ENCODE measurements at places on chromosomes 5 and 9.
A peak's percentile ranks its signal among the peaks of the same experiment; 100 is the strongest.

- no peak for DNase-seq
Measured at GRCh38 chr9:112885324-112885723, 5.4 kb downstream of the SLC46A2 start.

- DNase-seq: no peak
Measured at GRCh38 chr5:181232593-181232992, 9.5 kb downstream of the TRIM41 start.

GRCh38 chr5:59648949-59649921 is 244.3 kb downstream of the PDE4D start:
- no peak for DNase-seq

DNA sequence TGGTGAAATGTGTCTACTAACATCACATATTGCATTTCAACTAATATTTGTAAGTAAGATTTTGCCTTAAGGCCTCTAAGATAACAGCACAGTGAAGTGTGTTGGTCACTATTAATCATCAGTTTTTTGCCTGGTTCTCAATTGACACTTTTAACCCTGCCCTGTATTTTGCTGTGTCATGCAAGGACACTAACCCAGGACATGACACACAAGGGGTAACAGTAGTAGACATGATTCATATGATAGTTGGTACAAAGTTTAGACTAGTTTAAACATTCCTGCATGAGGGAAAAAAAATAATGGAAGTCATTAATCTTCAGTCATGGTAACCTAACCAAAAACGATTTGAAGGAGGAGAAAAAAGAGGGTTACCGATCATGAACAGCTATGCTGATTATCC is 207.0 kb downstream of the DEPDC1B start:
- peak; percentile 88 for DNase-seq

DNA sequence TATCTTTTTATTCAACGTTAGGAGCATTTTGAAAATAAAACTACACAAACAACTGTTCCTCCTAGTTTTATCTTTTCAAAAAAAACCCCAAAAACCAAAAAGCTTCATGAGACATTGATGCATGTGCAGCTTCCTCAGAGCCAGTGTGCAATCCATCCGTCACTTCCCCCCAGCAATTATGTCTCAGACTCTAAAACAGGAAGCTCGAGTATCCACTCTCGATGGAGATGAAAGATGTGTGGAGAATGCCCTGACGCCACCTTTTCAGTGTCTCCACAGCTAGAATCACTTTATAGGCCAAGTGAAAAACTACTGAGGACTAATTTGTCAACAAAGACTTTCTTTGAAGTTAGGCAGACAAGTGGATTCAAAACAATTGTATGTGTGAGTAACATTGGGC is 408.9 kb upstream of the SMARCA2 start:
- DNase-seq: no peak

- DNase-seq: no peak
Measured at GRCh38 chr5:61624553-61625136, 292.6 kb downstream of the ZSWIM6 start.

GRCh38 chr5:177432839-177433657 is 6.6 kb downstream of the GRK6 start:
- DNase-seq: no peak

- peak; percentile 29 for DNase-seq
Measured at GRCh38 chr5:56525113-56525512, 290.2 kb upstream of the MAP3K1 start.

GRCh38 chr5:5351288-5351979 is 71.0 kb upstream of the ICE1 start:
- DNase-seq: peak; percentile 58

- no peak for DNase-seq
Measured at GRCh38 chr5:54194318-54194717, 116.1 kb downstream of the ARL15 start.

GRCh38 chr9:2919347-2919746 is 75.5 kb upstream of the PUM3 start:
- DNase-seq: no peak

- DNase-seq: no peak
Measured at GRCh38 chr5:143448518-143448917, 45.0 kb upstream of the NR3C1 start.

GRCh38 chr9:111938427-111938800 is 41.8 kb downstream of the UGCG start:
- no peak for DNase-seq

- DNase-seq: no peak
Measured at GRCh38 chr9:128205296-128205944, 2.2 kb downstream of the DNM1 start.

- no peak for DNase-seq
Measured at GRCh38 chr5:159405611-159406031, 75.3 kb upstream of the IL12B start.

DNA sequence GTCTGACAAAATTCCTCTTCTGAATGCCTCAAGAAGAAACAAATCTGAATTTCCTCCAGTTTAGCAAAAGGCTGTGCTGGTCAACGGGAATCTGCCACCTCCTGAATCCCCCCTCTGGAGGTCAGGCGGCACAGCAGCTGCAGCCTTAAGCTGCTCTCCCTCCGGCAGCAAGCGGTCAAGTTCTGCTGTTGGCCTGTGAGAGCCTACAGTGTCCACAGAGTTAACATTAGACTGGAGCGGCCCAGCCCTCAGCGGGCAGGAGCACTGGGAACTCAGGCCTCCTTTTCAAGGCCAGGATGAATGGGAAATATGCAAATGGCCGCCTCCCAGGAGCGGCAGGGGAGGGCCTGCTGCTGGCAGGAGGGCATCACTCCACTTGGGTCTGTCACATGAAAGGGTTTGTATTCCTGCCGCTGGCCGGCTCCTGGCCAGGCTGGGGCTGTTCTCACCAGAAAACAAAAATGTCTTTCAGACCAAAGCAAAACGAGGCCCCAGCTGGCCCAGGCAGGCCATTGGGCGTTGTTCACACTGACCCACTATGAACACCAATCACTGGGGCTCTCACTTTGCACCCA is 8.2 kb downstream of the ACSL6 start:
- no peak for DNase-seq

GRCh38 chr9:34691936-34692315 is 850 bp upstream of the CCL19 start:
- no peak for DNase-seq

DNA sequence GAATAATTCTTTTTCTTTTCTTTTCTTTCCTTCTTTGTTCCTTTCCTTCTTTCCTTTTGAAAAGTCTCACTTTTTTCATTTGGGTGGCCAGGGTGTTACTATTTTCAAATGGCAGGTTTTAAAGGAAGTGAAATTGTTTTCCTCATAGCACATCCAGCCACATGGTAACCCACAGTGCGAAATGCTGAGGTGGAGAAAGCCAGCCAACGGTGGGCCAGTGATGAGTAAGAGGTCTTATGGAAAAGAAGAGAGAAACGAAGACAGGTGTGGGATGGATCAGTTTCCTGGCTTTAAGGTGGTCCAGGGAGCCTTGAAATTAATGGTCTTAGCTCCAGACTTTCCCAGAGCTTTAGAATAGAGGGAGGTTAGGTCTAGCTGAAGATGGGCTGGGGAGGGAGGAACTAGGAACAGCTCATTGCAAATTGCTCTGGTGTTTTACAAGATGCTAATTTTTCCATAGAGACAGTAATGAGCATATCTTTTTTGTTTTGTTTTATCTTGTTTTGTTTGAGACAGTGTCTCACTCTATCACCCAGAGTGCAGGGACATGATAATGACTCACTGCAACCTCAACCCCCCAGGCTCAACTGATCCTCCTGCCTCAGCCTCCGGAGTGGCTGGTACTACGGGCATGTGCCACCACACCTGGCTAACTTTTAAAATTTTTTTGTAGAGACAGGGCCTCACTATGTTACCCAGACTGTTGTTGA is 17.8 kb downstream of the ITK start:
- DNase-seq: no peak

GRCh38 chr5:180153991-180154390 is 55.0 kb downstream of the RASGEF1C start:
- no peak for DNase-seq

GRCh38 chr5:80962630-80963520 is 2.7 kb downstream of the RASGRF2 start:
- no peak for DNase-seq

DNA sequence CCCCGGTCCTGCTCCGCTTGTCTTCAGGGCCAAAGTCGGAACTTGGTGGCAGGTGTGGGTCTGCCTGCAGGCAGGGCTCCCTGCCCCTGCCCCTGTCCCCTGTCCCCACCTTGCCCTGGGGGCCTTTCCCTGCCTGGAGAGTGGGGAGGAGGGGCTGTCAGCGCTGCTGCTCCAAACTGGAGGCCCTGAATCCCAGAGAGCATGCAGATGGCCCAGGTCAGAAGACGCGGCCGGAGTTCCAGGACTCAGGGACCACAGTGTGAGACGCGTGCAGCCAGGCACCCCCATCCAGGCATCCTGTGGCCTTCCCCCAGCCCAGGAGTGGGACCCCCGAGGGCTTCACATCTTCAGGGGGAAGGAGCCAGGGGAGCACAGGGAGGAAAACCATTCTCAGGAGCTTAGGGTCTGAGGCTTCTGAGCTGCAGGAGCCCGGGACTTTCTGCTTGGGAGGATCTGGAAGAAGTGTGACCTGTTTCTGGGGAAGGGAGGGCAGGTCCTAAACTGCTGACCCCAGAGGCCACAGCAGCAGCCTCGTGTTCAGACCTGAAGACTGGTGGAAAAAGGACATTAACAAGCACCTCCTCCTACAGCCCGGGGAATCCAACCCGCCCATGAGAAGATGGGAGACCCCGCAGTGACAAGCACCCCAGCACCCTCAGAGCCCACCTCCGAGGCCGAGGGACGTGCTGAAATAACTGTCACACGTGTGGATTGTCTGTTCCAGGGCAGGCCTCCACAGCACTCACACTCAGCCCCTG is 38.0 kb downstream of the RASGEF1C start:
- DNase-seq: no peak

- DNase-seq: no peak
Measured at GRCh38 chr5:113552137-113552536, 38.6 kb downstream of the YTHDC2 start.

DNA sequence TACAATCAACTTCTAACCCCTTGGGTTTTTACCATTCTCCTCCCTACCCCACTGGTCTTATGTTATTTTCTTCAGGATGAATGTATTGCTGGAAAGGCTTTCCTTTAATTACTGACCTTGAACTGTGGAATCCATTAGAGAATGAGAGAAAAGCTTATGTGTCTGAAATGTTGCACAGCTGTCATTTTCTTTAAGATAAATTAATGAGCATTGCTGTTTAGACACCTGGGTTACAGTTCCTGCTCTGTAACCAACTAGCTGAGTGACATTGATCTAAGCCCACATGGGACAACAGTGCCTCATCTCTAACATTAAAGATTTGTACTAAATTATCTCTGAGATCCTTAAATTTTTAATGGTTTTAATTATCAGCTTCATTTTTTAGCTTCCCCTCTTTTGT is 507.0 kb downstream of the TAF11L14 start:
- DNase-seq: no peak

DNA sequence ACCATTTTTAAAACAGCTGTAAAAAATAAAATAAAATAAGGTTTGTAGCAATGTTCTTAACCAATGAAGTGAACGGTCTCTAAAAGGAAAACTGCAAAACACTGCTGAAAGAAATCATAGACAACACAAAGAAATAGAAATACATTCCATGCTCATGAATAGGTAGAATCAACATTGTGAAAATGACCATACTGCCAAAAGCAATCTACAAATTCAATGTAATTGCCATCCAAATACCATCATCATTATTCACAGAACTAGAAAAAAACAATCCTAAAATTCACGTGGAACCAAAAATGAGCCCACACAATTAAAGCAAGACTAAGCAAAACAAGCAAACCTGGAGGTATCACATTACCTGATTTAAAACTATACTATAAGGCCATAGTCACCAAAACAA is 67.6 kb upstream of the RGMB start:
- DNase-seq: no peak

DNA sequence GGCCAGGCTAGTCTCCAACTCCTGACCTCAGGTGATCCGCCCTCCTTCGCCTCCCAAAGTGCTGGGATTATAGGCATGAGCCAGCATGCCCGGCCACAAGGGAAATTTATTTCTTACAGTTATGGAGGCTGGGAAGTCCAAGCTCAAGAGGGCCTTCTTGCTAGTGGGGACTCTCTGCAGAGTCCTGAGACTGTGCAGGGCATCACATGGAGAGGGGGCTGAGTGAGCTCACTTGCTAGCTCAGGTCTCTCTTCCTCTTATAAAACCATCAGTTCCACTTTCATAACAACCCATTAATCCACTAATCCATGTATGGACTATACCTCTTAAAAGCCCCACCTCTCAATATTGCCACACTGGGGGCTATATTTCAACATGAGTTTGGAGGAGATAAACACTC is 5.1 kb upstream of the SPIN1 start:
- no peak for DNase-seq
